ENCODE measurements at places on chromosomes 6 and 20. TPM values are rescaled to one million over a fixed set of nuclear protein-coding genes. Genes with fewer than 3 reads are reported as not detected.
A peak's percentile ranks its signal among the peaks of the same experiment; 100 is the strongest.

The SOBP gene
- total RNA-seq, result 0.29 TPM

- DNase-seq, result no peak
Observed at GRCh38 chr6:137489046-137490005, 4.9 kb downstream of the OLIG3 start.

GRCh38 chr20:62209850-62210495 lies 10.1 kb downstream of the HRH3 start:
- DNase-seq, result no peak

The DPPA5 gene
- total RNA-seq, result not detected

GRCh38 chr20:38620441-38620840 lies 18.8 kb downstream of the ARHGAP40 start:
- DNase-seq, result no peak

GRCh38 chr20:38007526-38007925 lies 25.7 kb downstream of the TTI1 start:
- DNase-seq, result no peak

- DNase-seq, result no peak
Observed at GRCh38 chr6:76972474-76972873, 490.8 kb downstream of the HTR1B start.

- no peak for DNase-seq
Observed at GRCh38 chr6:26284537-26285142, 80.4 kb upstream of the BTN3A2 start.

The KIAA0408 gene
- 0.99 TPM for total RNA-seq

The CTAGE9 gene
- total RNA-seq, result not detected

- DNase-seq, result peak; percentile 35
Observed at GRCh38 chr20:24838546-24839535, 110.2 kb upstream of the CST7 start.

The TRDN gene
- not detected for total RNA-seq

DNA sequence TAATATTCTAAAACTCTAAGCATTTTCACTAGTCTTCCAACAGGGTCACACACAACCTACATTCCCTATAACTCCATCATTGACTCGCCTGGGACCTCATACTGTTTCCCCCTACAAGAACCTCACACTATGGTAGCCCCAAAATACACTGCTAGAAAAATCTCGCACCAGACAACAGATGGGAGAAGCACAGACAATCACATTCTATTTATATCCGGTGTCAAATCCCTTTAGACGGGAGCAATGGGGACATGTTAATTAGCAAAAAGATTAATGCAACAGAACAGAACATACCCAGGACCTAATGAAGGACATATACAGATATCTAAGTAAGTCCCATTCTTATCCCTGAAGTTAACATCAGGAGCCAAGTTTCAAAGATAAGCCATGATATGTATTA lies 33.6 kb downstream of the TMX4 start:
- no peak for DNase-seq

DNA sequence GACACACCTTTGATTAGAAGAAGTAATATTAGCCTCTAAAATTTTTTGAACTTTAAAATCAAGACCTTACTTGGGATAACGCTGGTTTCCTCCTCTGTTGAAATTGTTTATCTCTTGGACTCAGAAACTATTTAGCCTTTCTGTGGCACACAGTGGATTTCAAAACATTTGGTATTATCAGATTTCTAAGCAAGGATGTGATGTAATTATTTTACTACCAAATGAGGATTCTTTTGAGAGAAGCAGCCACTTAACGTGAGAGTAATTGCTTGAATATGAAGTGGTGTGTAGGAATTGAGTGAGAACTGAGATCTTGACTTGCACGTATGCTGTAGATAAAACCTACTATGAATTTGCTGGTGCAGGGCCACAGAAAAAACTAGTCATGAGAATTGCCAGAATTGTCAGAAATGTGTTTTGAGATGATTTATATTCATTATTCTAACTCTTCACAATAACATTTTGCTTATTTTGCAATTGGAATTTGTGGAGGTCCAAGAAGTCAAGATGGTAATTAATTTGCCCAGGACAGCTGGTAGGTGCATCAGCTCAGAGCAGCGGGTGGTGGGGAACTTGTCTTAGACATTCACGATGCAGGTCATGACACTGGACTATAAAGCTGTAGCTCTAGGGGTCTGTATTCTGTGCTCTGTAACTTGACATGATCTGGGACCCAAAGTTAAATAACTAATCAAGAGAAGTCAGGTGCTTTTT lies 53.4 kb downstream of the AKAP12 start:
- no peak for DNase-seq

The LRRC73 gene
- 1.0 TPM for total RNA-seq

The SLC16A10 gene
- total RNA-seq, result not detected

The BTNL2 gene
- total RNA-seq, result not detected

DNA sequence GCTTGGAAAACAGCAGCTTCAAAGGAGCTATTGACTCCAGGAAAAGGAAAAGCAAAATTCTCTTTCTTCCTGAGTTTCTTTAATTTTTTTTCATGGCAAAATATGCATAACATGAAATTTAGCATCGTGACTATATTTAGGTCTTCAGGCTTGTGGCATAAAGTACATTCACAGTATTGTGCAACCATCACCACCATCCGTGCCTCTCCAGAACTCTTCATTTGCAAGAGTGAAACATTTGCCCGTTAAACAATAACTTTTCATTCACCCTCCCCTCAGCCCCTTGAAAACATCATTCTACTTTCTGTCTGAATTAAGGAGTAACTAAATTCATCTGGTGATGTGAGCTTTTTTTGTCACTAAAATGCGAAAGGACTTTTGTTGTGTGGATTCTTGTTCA lies 251.7 kb downstream of the PHACTR1 start:
- DNase-seq, result no peak
